Hematopoietic multipotent progenitor cell treated with erythropoietin and hydrocortisone succinate and interleukin-3 and kit ligand, for 15 days (in vitro differentiated cells): ENCODE measurements at places on chromosomes 5 and 9.

DNA sequence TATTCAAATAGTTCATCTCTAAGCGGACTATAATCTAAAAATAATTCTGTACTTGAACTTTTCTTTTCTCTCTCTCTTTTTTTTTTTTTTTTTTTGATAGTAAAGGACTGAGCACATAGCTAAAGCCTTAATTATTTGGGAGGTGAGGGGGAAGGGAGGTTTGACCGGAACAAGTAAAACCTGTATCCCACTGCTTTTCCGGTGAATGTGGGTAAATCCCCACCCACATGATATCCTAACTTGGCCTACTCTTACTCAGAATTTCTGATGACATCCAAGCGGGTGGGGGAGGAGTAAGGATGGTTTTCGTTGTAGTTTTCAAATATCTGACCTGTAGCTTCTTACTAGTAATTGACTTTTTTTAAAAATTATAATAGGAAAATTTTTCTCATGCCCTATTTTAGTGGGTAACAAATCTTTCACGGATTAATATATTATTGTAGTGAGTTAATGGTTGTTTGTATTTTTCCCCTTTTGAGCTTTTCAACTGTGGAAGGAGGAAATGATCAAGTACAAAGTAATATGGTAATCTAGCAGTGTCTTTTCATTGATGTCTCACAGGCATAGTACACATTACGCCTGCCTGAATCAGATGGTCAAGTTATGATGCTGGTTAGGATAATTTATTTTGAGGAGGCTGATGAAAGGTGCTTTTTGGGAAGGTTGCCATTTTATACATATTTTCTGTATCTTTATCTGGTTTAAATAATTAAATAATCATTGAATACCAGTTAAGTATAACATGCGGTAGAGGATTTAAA, 2.2 kb upstream of the ELL2 start:
- DNase-seq: no peak

DNA sequence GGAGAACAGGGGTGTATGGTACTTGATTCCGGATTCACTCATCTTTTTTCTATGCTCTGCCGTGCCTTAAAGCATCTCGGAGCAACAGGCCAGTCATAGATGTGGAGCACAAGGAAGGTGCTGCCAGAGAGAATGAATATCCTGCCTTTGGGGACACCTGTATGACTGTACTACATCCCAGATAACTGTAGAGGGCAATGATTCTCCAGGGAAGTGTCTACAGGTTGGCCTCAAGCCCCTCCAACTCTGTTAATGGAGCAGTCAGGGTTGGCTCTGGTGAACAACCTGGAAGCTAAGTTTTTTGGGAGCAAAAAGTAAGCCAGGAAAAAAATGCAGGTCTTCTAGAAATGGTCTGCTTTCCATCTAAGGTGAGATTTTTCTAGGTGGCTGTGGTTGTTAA, 71.0 kb downstream of the NREP start:
- no peak for DNase-seq

GRCh38 chr5:131377785-131378325, 114.0 kb downstream of the CDC42SE2 start:
- DNase-seq: no peak

GRCh38 chr5:6551287-6551954, 81.4 kb downstream of the NSUN2 start:
- DNase-seq: no peak

DNA sequence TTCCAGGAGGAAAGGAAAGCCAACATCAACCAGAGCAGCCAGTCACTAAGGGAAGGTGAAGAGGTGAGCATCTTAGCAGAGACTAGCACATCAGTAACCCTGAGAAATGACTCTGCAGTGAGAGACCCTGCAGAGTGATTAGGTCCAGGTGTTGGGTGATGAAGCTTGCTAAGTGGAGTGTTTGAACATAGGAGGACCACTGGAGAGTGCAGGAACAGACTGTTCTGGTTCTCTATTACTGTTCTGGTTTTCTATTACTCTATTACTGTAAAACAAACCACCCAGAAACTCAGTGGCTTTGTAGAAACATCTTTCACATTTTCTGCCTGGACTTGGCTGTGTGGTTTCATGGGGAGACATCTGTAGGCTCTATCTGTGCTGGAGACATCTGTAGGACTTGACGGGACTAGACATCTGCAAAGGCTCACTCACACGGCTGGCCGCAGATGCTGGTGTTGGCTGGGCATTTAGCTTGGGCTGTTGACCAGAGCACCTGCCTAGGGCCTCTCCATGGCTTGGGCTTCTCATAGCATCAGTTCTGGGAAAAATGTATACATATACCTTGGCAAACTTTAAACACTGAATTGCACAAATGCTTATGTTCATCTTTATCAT, 33.4 kb upstream of the SPATA31E1 start:
- DNase-seq: no peak

- DNase-seq: peak; percentile 93
Observed at GRCh38 chr9:128094166-128094949, 26.3 kb downstream of the SLC25A25 start.

DNA sequence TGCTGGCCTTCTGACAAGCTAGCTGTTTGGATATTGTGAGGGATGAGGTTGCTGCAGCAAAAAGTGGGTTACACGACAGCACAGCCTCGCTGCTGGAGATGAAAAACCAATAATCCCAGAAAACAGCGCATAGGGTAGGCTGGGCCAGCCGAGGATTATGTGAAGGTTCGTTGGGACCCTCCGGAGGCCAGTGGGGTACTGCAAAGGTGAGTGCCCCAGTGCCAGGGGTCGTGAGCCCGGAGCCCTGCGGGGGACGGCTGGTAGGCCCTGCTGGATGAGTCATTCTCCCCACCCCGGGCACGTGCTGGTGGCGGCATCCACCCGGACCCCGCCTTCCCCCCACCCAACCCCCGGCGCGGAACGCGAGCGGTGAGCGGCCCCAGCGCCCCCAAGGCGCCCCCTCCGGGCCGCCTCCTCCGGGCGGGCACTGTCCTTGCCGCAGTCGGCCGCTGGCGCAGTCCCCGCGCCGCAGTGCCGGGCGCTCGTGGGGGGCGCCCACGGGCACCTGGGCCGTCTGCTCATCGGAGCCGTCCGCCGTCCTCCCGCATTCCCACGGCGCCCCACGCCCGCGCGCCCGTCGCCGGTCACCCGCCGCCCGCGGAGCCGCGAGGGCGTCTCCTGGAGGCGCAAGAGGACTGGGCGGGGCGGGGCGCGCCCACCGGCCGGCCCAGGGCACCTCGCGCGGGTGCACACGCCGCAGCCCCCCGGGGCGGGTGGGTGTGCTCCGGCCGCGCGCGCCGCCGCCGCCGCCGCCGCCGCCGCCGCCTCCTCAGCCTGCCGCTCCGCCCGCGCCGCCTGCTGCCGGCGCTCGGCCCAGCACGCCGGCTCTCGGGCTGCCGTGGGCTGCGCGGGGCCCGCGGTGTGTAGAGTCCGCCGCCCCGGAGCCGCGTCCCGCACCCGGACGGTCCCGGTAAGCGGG, at the start of gene PHF24:
Gene PHF24, plus strand, starts transcription at position 794 of the 919 bp plus-strand sequence. CDS start 13,014 bp downstream, outside the sequence.
- no peak for DNase-seq

DNA sequence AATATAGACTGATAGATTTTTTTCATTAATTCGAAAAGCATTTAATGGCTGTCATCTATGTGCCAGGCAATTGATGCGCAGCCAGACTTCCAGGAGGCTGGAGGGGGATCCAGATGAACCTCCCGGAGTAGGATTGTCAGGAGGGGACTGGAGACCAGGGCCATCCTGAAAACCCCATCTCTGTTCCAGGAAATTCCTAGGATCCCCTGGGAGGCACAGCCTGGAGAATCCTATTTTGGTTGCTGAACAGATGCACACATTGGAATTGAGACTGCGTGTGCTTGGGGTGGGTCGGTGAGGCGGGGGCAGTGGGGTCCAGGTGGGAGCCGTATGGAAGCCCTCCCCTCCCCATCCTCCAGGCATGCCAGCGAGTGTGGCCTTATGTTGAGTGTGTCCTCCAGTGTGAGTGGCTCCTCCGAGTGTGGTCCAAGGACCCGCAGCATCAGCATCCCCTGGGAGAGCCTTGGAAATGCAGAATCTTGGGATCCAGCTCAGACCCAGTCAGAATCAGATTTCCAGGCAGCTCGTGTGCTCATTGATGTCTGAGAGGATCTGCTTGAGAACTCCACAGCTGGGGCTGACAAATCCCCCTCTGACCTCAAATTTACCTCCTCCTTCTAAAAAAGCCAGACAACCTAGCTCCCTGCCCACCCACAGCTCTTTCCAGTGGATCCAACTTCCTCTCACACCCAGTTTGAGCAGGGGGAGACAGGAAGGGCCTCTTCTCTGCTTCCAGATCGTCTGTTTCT, 38.7 kb downstream of the ROPN1L start:
- DNase-seq: no peak

DNA sequence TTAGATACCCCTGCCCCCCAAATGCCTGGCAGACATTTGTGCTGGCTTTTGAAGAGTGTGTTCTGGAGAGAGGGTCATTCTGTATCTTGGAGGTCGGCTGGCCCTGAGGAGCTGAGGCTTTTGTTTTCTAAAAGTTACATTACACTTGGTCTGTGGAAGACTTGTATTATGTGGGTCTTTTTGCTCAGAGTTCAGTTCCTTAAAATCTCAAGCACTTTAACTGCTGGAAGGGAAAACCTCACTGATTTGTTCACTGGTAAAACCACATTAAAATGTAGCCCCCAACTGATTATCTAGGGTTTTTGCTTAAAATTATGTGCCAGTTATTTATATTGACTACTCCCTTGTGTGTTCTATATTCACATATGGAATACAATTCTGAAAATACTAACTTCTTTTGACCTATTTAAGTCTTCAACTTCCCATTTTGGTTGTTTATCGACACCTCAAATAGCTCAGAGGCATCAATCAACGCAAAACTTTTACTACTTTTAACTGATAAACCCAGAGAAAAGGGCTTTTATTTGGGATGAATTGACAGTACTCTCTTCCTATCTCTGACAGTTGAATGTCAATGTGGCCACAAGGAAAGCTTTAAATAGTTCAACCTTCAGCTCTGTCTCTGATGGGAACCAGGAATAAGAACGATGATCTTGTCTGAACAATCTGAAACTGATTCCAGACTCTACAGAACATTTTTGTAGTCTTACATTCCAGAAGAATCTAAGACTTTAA, 54.0 kb upstream of the MAP3K1 start:
- DNase-seq: no peak

- no peak for DNase-seq
Observed at GRCh38 chr9:90808398-90808797, 6.8 kb downstream of the SYK start.

GRCh38 chr5:146081556-146081955, 23.8 kb downstream of the PLAC8L1 start:
- no peak for DNase-seq

GRCh38 chr5:55481293-55481855, 53.4 kb downstream of the PLPP1 start:
- no peak for DNase-seq

GRCh38 chr9:131567910-131568309, 22.6 kb downstream of the PRRT1B start:
- no peak for DNase-seq

DNA sequence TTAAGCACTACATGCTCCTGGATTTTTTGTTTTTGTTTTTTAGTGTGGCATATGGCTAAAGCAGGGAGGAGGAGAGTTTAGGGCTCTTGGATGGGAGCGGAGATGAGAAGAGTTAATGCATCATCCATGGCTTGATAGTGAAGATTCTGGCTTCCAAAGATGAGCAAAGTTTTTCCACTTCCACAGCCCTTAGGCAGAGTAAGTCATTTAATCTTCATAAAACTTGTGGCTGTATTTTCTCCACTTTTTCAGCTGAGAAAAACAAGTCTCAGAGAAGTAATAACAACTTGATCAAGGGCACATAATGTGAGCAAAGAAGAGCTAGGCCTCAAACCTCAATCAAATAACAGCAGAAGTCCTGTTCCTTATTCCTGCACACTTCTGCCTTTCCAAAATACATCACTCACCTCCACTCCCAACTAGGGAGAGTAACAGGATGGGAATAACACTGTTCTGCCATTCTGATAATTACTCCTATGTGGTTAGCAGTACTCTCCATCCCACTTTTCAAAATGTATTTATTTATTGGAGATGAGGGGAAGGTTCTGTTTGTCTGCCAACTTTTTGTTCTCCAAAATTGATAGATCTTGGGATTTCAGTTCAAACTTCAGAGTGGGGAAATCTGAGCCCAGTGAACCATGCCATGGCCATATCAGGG, 53.7 kb upstream of the DPYSL3 start:
- no peak for DNase-seq

DNA sequence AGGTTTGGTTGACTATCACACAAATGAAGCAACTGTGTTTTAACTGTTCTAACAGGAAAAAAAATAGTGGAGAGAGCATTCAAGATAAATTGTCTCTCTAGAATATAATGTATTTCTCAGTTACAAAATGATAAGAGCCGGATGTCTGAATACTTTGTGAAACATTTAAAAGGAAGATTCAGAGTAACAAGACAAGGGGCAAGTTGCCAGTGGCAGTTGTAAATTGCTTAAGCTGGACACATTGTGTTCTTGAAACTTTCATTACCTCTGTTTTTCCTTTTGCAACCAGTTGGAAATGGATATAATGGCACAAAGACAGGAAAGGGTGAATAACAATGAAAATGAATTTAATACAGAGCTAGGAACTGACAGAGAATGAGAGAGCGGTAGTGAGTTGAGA, 15.2 kb upstream of the TBCA start:
- no peak for DNase-seq

GRCh38 chr5:131079232-131079631, 85.8 kb downstream of the HINT1 start:
- no peak for DNase-seq

DNA sequence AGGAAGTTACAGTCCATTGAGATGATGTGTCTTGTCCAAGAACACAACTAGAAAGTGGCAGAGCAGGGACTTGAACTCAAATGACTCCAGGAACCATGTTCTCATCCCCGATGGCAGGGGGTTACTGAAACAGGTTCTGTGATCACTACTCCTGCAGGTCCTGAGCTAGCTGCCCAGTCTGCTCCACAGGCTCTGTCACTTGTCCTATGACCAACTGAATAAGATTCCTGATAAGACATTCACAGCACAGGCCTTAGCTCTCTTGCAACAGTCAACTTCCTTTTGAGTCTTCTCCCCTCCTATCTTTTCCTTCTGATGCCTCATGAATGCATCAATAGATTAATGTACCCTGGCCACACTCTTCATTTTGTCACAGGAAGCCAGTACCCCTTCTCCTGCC, 109.2 kb downstream of the SH3TC2 start:
- DNase-seq: no peak

DNA sequence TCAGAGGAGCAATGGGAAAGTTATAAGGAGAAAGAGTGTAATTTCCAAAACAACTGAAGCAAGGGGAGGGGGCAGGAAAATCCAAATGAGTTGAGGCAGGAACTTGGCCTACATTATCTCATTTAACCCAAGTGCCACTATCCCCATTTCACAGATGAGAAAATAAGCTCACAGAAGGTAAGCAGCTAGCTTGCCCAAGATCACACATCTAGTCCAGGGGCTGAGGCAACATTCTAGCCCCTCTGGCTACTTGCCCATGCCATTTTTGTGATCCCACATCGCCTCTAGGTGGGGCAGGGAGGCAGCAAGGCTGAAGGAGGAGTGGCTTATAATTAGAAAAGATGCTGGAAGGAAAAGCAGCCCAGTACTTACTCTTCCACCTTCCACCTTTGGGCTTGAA, 2.6 kb upstream of the PSIP1 start:
- peak; percentile 16 for DNase-seq

GRCh38 chr5:122559676-122560075, 215.2 kb upstream of the SNX2 start:
- no peak for DNase-seq

GRCh38 chr5:61790678-61791077, 458.6 kb downstream of the ZSWIM6 start:
- DNase-seq: no peak

GRCh38 chr9:21294364-21294774, 10.7 kb downstream of the IFNA5 start:
- no peak for DNase-seq

- peak; percentile 19 for DNase-seq
Observed at GRCh38 chr5:77560677-77561263, 68.7 kb upstream of the WDR41 start.

- no peak for DNase-seq
Observed at GRCh38 chr9:136464241-136464640, 18.6 kb downstream of the SEC16A start.
